ENCODE measurements at places on chromosomes 2 and 18. TPM values are rescaled to one million over a fixed set of nuclear protein-coding genes. Genes with fewer than 3 reads are reported as not detected.

Gene VIL1
- total RNA-seq = not detected

Gene DNER
- not detected for total RNA-seq

Gene GATA6
- total RNA-seq = 0.07 TPM

Gene RBKS
- 9.2 TPM for total RNA-seq

Gene TMEM247
- not detected for total RNA-seq

DNA sequence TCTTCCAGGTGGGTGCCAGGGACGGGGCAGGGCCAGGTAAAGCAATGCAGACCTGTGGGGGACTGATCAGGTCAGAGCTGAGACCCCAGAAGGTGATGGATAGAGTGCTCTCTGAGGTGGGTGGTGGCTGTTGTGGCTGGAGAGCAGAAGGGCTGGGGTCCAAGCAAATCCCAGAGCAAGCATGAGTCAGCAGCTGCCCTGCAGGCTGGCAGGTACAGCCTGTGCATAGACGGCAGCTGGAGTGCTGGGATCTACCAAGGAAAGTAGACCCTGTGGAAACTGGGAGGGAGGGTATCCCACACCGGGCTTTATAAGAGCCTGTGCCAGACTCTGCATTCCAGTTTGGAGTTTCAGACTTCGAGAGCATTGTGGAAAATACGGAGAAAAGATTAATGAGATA lies 663 bp downstream of the TRIM54 start:
- no peak overlapping the region for H3K27ac ChIP-seq
- H3K4me3 ChIP-seq = no peak overlapping the region
- H3K36me3 ChIP-seq = no peaks in the 10 kb centered on the region
- H3K27me3 ChIP-seq = peaks cover 16% of the 10 kb centered on the region
- no peak for DNase-seq
- peaks cover 2% of the 10 kb centered on the region for H3K4me1 ChIP-seq

GRCh38 chr2:109663721-109664120 lies 49.6 kb downstream of the SOWAHC start:
- no peak overlapping the region for H3K27ac ChIP-seq
- peaks cover 14% of the 10 kb centered on the region for H3K27me3 ChIP-seq
- no peaks in the 10 kb centered on the region for H3K36me3 ChIP-seq
- DNase-seq = no peak
- no peak overlapping the region for H3K4me3 ChIP-seq

- no peak for DNase-seq
- H3K27ac ChIP-seq = no peak overlapping the region
- peaks cover 3% of the 10 kb centered on the region for H3K27me3 ChIP-seq
- peaks cover 4% of the 10 kb centered on the region for H3K4me1 ChIP-seq
- no peak overlapping the region for H3K4me3 ChIP-seq
Observed at GRCh38 chr2:231360401-231360800, 35.1 kb upstream of the B3GNT7 start.

GRCh38 chr2:69464575-69464974 lies 27.3 kb upstream of the NFU1 start:
- no peak overlapping the region for H3K4me3 ChIP-seq
- H3K27ac ChIP-seq = no peak overlapping the region
- H3K4me1 ChIP-seq = no peaks in the 10 kb centered on the region
- H3K27me3 ChIP-seq = no peaks in the 10 kb centered on the region

- H3K27me3 ChIP-seq = no peaks in the 10 kb centered on the region
- peaks cover 18% of the 10 kb centered on the region for H3K4me1 ChIP-seq
- peaks cover 21% of the 10 kb centered on the region for H3K36me3 ChIP-seq
- DNase-seq = no peak
- no peak overlapping the region for H3K27ac ChIP-seq
- H3K4me3 ChIP-seq = no peak overlapping the region
Observed at GRCh38 chr2:46612675-46613074, 133.3 kb downstream of the TMEM247 start.

DNA sequence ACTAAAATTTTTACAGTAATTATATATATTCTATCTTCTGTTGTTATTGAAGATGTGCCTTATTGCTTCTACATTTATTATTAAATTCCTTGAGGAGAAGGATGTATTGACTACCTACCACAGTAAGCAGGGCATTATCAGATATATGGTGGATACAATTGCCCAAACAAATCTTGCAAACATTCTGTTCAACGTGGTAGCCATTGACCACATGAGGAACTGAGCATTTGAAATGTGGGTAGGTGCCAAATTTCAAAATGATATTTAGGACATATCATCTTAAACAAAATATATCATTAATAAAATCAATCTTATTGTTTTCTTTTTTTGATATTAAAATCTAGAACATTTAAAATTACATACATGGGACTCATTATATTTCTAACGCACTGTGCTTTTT lies 11.1 kb downstream of the SCN3A start:
- no peaks in the 10 kb centered on the region for H3K36me3 ChIP-seq
- no peak for DNase-seq
- no peaks in the 10 kb centered on the region for H3K4me1 ChIP-seq
- no peak overlapping the region for H3K4me3 ChIP-seq
- no peak overlapping the region for H3K27ac ChIP-seq

DNA sequence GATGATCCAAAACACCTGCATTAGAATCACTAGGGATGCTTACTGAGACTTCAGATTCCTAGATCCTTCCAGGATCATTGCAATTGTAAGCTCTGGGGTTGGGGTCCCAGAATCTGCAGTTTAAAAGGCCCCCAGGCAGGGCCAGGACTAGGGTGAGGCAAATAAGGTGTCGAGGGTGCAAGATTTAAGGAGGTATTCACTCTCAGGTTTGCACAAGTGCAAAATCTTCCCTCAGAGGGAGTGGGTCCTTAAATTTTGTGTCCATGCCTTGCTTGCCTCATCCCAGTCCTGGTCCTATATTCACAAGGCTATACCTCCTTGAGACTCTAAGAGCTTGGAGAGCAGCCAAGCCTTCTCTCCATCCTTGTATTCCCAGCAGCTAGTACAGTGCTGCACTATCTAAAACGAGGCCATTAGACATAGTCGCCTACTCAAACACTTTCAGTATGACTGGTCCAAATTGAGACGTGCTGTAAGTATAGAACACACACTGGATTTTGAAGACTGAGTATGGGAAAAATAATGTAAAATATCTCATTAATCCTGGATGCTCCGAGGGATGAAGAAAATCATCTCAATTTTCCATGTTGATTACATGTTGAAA lies 31.6 kb upstream of the MREG start:
- H3K4me1 ChIP-seq = peaks cover 9% of the 10 kb centered on the region
- no peak overlapping the region for H3K27ac ChIP-seq
- H3K4me3 ChIP-seq = no peak overlapping the region
- DNase-seq = no peak
- peaks cover 7% of the 10 kb centered on the region for H3K36me3 ChIP-seq

DNA sequence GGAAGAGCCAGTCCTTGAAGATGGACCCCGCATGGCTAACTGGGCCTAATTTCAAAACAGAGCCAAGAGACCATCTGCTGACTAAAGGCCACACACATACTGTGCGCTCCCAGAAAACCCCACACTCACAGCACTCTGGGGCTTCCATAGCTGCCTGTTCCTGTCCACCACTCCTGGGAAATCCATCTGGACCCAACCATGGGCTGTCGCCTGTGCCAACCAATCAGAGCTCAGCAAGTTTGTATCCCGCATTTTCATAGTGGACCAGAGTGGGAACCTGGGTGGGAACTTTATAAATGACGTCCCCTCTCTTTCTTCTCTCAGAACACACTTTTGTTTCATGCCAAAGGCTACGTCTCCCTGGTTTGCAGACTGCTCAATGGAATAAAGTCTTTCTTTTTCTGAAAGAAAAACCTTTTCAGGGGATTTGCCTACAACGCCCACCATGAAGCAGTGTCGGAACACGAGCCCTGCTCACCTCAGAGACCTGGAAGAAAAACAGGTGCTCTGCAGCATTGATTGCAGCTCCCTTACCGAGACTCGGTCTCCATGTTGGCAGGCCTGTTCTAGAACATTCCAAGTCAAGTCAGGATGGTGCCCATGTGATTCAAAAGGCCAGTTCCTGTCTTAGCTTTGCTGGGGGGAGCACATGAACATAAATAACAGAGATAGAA lies 137.2 kb upstream of the GPC1 start:
- H3K36me3 ChIP-seq = no peaks in the 10 kb centered on the region
- no peak overlapping the region for H3K27ac ChIP-seq
- peaks cover 14% of the 10 kb centered on the region for H3K27me3 ChIP-seq
- DNase-seq = no peak

- DNase-seq = peak; percentile 31
- no peaks in the 10 kb centered on the region for H3K27me3 ChIP-seq
- peak within 1 kb of the TSS; percentile 89 for H3K27ac ChIP-seq
- H3K4me1 ChIP-seq = peaks cover 40% of the 10 kb centered on the region
Observed at GRCh38 chr2:69914950-69915945, at the start of gene MXD1. MXD1 (plus strand) TSS chr2:69915109; CDS start chr2:69915331, 222 bp downstream.

GRCh38 chr2:237708491-237708890 lies 81.1 kb downstream of the LRRFIP1 start:
- no peak overlapping the region for H3K4me3 ChIP-seq
- H3K4me1 ChIP-seq = peaks cover 63% of the 10 kb centered on the region
- DNase-seq = no peak

GRCh38 chr18:55141318-55141717 lies 182.1 kb upstream of the CCDC68 start:
- H3K36me3 ChIP-seq = no peaks in the 10 kb centered on the region
- no peaks in the 10 kb centered on the region for H3K4me1 ChIP-seq
- H3K27ac ChIP-seq = no peak overlapping the region
- no peak overlapping the region for H3K4me3 ChIP-seq

DNA sequence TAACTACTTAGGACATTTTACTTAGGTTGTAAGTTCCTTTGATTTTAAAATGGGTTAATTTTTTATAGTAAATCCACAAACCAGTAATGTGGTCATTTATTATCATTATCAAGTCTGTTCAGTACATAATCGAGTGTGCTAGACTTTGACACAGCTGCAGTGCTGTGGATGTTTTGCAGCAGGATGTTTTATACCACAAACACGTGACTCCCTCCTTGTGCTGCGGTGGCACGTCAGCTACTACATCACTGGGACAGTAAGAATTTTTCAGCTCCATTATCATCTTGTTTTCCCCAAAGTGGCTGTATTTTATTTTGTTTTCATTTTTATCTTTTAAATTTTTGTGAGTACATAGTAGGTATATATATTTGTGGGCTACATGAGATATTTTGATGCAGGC lies 70.0 kb downstream of the ATP9B start:
- DNase-seq = peak; percentile 18
- H3K4me3 ChIP-seq = no peak overlapping the region
- no peak overlapping the region for H3K27ac ChIP-seq
- H3K36me3 ChIP-seq = peaks cover 19% of the 10 kb centered on the region

- H3K36me3 ChIP-seq = no peaks in the 10 kb centered on the region
- DNase-seq = no peak
- peaks cover 5% of the 10 kb centered on the region for H3K4me1 ChIP-seq
- H3K4me3 ChIP-seq = no peak overlapping the region
Observed at GRCh38 chr2:216538538-216538937, 39.9 kb downstream of the RPL37A start.

DNA sequence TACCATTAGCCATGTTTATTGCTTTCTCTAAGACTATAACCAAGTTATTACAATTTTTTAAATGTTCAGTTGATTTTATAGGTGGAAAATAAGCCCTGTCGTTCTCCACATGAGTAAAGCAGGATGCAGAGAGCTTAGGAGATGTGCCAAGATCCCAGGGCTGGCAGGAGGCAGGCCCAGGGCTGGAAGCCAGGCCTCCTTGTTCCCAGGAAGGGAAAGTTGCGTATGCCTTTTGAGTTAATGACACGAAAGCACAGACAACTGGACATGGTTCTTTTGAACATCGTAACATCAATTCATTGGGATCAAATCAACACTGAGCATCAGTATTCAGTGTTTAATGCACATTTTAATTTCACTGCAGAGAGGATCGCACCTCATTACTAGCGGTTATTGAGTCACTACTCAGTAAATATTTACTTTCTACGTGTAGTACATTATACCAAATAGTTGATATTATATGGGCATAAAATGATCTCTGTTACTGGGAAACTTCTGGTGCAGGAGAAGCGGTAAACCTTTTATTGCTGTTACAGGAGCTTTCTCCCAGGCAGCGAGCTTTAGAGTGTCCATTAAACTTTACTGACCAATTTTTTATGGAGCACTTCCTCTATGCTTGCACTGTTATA lies 60.0 kb downstream of the RNF144A start:
- no peak overlapping the region for H3K4me3 ChIP-seq
- DNase-seq = no peak
- no peaks in the 10 kb centered on the region for H3K27me3 ChIP-seq
- peaks cover 26% of the 10 kb centered on the region for H3K36me3 ChIP-seq
- no peak overlapping the region for H3K27ac ChIP-seq
- H3K4me1 ChIP-seq = peaks cover 5% of the 10 kb centered on the region

DNA sequence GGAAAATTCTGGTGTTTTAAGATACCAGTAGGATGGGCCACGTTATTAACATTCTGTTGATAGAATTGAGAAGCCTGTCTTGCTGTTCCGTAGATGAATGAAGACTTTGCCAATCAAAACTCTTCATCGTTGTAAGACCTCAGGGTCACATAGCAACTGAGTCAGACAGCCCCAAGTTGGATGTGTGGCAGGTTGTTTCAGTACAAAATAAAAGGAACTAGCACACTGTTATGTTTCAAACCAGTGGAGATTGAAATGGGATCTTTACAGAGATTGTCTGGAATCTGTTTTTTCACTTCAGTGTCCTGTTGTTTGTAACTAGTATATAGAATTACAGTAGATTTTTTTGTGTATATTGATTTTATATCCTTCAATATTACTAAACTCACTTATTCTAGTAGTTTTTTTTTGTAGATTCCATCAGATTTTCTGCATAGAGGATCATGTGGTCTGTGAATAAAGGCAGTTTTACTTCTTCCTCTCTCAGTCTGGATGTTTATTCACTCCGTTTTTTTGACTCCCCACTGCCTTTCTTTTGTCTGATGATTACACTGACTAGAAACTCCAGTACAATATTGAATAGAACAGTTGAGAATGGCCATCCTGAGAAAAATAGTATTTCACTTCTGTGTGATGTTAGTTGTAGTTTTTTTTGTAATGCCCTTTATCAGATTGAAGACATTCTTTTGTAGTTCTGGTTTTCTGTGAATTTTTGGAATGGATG lies 22.7 kb downstream of the EPC2 start:
- DNase-seq = no peak
- H3K27me3 ChIP-seq = no peaks in the 10 kb centered on the region
- H3K4me1 ChIP-seq = peaks cover 73% of the 10 kb centered on the region
- H3K27ac ChIP-seq = no peak overlapping the region
- no peak overlapping the region for H3K4me3 ChIP-seq
- peaks cover 8% of the 10 kb centered on the region for H3K36me3 ChIP-seq

DNA sequence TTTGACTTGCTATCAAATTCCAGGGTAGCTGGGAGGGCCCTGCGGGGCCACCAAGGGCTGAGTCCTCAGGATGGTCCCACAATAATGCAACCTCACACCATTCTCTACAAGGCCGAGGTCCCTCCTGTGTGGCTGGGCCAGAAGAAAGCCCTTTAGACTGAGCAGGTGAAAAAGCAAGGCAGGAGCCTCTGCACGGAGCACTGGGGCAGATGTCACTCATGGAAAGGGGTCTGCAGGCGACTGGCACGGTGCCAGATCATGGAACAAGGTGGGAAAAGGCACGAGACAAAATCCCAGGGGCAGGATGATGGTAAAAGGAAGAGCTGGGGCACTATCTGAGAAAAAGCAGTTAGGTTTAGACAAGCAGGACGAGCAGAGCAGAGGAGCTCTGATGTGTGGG lies 16.1 kb downstream of the HJURP start:
- no peak for DNase-seq
- peaks cover 89% of the 10 kb centered on the region for H3K36me3 ChIP-seq
- H3K4me1 ChIP-seq = peaks cover 10% of the 10 kb centered on the region
